ENCODE measurements at places on chromosomes 3 and 15.

- H3K27ac ChIP-seq = no peak overlapping the region
- H3K36me3 ChIP-seq = no peaks in the 10 kb centered on the region
- peak; percentile 82 for DNase-seq
- H3K4me1 ChIP-seq = peaks cover 10% of the 10 kb centered on the region
These were observed 55.3 kb downstream of the SLC28A2 start for GRCh38 chr15:45307230-45307924.

GRCh38 chr15:67031331-67031730, 34.1 kb upstream of the SMAD3 start:
- peaks cover 5% of the 10 kb centered on the region for H3K27me3 ChIP-seq
- H3K4me3 ChIP-seq = no peak overlapping the region
- DNase-seq = no peak

DNA sequence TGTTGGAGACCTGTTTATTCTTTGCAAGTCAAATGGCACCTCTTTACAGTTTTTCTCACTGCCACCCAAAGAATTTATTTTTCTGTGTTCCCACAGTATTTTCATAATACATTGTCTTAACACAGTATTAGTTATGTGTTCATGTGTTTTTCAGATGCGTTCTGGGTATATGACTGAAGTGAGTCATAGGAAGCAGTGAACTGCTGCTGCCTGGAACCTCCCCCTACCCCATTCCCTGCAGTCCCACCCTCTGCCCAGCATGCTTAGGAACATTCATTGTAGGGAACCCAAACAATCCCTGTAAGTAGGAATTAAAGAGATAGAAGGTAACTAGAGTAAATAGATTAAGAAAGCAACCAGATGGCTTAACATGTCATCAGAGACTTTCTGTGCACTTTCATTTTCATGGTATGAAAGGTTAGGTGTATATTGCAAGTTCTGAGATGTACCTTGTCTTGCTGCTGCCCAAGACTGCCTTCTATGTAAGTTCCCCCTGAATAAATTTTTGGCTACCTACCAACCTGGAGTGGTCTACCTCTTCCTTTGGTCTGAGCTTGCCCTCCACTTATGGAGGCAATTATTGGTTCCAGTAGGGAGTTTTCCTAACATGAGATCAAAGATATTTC, 21.9 kb upstream of the SQOR start:
- H3K36me3 ChIP-seq = no peaks in the 10 kb centered on the region
- H3K4me1 ChIP-seq = peaks cover 31% of the 10 kb centered on the region
- peak; percentile 48 for DNase-seq

DNA sequence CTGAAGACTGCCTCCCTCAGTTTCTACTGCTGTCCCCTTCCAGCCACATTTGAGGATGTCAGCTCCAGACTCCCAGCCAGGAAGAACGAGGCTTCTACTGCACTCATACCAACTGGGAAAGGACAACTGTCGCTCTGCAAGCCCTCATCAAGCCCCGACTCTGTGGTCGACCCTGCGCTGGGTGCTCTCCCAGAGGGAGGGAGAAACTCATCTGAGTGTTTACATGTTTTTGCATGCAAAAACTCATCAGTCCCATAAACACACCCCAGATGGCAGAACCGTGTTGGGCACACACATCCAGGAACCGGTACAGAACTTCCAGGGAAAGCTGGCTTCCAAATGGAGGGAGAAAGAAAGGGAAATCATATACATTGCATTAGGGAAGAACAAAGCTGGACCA, 43.5 kb downstream of the ADAMTS17 start:
- no peak overlapping the region for H3K4me3 ChIP-seq
- H3K27me3 ChIP-seq = no peaks in the 10 kb centered on the region
- DNase-seq = no peak

GRCh38 chr3:167057581-167057980, 322.5 kb downstream of the ZBBX start:
- no peaks in the 10 kb centered on the region for H3K27me3 ChIP-seq
- no peaks in the 10 kb centered on the region for H3K4me1 ChIP-seq
- DNase-seq = no peak
- no peak overlapping the region for H3K27ac ChIP-seq
- no peak overlapping the region for H3K4me3 ChIP-seq

Data from HFFc6 (cell line).